ENCODE measurements at places on chromosomes 16 and 17. TPM values are rescaled to one million over a fixed set of nuclear protein-coding genes. Genes with fewer than 3 reads are reported as not detected.

DNA sequence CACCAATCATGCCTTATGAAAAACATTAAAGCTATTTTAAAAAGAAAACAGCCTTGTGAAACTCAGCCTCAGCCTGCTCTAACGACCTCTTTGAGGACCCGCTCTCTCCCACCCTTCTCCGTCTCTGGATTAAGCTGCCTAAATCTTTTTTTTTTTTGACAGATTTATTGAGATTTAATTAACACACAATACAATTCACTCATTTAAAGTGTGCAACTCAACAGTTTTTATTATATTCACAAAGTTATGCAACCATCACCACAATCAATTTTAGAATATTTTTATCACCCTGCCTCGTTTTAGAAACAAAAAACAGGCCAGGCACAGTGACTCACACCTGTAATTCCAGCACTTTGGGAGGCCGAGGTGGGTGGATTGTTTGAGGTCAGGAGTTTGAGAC, 8.4 kb downstream of the CDR2L start:
- no peak for DNase-seq

DNA sequence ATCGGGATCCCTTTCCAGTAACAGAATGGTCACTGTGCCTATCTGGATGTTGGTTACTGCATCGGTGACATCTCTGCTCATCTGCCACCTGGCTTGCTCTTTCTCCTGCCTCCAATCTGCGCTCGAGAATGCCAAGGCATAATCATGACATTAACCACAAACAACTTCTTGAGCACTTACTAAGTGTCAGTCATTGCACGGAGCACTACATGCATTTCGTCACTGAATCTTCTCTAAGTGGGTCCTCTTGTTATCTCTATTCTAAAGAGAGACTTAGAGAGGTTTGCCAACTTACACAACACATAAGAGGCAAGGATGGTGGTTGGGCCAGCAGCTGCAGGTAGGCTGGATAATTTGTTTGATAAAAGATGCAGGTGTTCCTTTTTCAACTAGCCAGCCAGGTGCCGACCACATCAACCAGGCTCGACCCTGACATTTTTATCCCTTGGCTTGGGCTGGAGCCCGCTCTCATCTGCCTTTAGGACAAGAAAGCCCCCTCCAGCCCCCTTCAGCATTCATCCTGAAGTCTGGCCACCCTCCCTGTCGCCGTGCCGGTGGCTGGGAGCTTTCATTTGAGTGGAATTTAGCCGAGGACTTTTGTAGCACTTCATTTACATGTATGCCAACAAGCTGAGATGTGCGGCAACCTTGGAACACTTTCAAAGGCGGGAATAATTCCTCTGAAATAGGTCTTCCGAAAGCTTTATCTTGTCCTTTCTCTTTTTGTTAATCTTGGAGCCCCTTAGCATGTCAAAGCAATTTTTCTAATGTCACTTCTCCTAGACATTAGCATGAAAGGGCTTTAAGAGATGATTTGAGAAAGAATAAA, 89.3 kb upstream of the NKD1 start:
- DNase-seq, result no peak

GRCh38 chr16:46717692-46718091, 28.2 kb downstream of the ORC6 start:
- DNase-seq, result no peak

The CA10 gene
- 4.6 TPM for polyA plus RNA-seq

The OTOP3 gene
- polyA plus RNA-seq, result not detected

The LITAFD gene
- not detected for polyA plus RNA-seq
